ENCODE measurements at places on chromosomes 1 and 21.

- DNase-seq, result no peak
These were observed 14.5 kb downstream of the SCYL3 start for GRCh38 chr1:169879034-169879840.

DNA sequence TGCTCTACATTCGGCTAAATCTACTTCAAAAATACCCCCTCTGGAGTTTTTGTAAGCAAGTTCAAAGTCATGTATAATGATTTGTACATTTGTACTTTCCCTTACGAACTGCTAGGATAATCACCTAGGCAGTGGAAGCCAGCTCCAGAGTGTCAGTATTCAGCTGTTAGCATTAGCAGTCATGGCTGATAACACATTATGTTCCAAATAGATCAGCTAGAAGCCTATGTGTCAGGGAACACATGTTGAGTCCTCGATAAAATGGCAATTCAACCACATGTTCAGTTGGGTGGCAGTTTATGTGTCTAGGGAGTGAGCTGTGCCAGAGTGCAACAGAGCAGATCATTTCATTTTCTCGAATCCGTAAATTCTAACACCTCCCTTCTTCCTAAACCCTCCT is 65.8 kb upstream of the KRTAP11-1 start:
- no peak for DNase-seq

DNA sequence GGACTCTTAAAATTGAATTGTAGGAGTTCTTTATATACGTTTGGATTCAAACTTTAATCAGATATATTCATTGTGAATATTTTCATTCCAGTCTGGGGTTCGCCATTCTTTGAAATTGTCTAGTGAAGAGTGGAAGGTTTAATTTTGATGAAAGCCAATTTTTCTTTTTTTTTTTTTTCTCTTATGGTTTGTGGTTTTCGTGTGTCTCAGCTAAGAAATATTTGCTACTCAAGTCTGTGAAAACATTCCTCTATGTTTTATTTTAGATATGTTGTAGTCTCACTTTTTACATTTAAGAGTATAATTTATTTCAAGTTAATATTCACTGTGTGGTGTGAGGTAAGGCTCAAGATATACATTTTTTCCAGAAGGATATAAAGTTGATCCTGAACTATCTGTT is 220.5 kb downstream of the KCNT2 start:
- DNase-seq, result no peak

- DNase-seq, result no peak
These were observed 62.8 kb downstream of the XCL2 start for GRCh38 chr1:168480997-168481396.

DNA sequence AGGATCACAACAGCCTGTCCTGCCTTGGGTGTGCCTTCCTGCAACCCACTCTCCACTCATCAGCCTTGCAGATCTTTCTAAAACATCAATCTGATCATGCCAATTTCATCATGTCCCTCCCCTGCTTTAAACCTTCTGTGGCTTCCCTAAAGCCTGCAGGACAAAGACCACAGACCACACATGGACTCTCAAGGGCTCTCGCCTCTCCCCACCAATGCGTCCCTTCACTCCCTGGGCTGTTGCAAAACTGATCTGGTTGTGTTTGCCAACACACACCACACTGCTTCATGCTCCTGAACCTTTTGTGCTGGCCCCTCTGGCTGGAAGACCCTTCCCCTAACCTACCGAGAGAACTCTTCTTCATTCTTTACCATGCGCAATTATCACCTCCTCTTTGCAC is 72.4 kb downstream of the ITPKB start:
- DNase-seq, result no peak

- DNase-seq, result no peak
These were observed 190.3 kb downstream of the VPS13D start for GRCh38 chr1:12420171-12420570.

DNA sequence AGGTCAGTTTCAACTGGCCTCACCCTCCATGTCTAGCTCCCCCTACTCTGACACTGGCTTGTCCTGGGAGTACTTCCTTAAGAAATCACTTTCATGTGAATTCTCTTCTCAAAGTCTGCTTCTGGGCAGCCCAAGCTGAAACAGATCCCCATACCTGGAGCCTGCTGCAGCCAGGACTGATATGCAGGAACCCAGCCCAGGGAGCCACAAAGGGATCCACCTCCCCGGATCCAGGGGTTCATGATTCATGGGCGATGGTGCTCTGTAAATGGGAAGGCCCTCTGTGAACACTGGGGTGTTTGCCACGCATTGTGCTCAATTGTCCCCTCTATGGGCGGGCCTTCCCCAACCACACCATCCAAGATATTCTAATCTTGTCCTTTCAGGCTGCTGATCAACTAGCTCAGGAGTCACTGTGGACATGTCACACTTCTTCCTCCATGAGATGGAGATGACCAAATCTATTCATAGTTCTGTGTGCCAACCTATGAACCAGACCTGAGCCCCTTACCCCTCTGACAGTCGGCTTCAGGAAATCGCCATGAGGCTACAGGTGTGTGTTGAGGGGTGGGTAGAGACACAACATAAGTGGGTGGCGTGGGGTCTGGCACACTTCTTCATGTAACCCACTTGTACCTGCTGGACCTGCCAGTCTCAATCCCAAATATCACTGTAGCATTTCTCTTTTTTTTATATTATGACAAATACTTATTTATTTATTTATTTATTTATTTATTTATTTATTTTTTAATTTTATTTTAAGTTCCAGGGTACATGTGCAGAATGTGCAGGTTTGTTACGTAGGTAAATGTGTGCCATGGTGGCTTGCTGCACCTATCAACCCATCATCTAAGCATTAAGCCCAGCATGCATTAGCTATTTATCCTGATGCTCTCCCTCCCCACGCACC is 41.8 kb downstream of the RUNX3 start:
- DNase-seq, result no peak

- no peak for DNase-seq
These were observed 213.6 kb downstream of the CENPF start for GRCh38 chr1:214816603-214817002.

DNA sequence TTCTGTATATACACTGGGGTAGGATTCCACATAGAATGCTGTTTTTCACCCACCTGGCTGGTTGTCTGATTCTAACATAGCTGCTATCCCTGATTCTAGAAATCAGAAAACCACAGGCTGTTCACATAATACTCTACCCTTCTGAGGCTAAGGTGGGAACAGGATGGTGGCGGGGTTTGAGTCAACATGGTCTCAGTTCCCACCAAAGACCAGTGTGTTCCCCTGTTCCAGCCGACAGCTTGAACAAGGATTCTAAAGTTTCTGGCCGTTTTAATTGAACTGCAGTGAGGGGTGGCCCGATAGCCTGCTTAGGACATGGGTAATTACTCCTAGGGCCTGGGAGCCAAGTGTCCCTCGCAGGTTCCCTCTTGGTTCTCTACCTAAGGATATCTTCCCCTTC is 38.4 kb downstream of the PEX14 start:
- DNase-seq, result no peak

DNA sequence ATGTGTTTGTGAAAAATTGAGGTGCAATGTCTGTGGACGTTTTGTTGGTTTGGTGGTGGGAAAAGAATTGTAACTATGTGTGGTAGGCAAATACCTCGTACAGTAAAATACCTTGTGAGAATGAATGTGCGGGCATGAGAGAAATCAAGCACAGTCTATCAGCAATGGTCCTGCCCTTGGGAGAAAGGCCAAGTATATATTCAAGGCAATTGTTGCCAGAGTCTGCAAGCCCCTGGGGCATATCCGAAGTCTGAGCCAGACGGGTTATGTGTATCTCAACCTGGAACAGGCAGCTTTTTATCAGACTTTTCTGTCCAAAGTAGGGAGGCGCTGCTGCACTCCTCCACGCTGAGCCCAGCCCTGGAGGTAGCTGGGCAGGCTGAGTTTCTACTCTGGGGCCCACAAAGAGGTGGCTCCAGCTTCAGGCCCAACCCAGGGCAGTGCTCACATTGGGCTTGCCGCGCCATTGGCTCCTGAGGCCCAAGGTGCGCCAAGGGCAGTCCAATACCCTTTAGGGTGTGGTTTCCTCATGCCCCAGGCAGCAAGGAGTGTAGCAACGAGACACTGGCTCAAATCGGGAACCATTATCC is 9.4 kb upstream of the GNL2 start:
- DNase-seq, result no peak

- no peak for DNase-seq
These were observed 70.8 kb upstream of the PRKACB start for GRCh38 chr1:84073266-84073665.

GRCh38 chr21:34284666-34285065 is 79.1 kb upstream of the KCNE2 start:
- no peak for DNase-seq

DNA sequence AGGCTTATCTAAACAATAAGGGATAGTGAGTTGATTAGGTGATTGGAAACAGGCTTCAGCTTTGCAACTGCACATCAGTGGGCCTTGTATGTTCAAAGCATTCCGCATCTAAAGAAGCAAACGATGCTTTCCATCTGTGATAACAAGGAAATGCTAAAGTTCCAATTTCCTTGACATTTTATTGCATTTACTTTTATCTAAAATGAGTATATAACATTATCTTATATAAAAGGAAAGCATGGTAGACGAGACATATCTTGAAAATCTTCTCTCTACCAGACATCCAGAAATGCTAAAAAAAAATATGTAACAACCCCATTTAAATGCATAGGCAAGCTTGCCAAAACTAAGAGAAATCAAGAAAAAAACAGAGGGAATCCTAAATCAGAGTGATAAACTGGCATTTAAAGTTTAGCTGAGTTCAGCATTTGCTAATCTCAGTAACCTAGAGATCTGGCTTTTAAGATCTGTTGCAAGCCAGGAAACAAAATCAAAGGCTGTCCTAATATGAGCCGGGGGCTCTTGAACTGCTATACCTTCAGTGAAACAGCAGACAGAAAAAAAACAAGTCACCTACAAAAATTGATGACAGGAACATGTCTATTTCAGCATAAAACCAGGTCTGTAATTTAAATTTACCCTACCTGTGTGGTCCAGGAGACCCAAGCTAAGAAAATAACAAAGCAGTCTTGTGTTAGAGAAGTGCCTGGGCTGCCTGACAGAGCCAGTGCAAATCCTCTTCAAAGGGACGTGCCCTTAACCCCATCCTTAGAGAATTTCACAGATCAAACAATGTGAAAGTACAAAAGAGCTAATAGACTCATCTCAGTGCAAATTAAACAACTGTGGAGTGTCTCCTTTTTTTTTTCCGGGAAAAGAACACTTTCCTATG is 3.1 kb upstream of the RGS13 start:
- DNase-seq, result no peak

DNA sequence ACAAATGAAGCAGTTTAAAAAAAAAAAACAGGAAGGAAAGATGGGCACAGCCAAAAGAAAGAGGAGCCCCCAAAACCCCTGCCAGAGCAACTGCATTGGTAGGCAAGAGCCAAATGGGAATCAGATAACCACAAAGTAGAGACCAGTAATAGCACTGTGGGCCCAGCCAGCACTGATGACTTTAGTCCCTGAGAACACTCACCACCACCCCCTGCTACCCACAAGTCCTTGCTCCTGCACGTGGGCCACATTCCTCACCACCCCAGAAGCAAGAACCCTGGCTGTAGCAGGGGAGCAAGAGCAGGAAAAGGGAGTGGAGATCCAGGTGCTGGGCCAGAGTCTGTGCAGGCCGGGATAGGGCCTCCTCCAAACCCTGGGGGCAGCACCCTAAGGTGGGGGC is 86.1 kb downstream of the RRAGC start:
- no peak for DNase-seq

DNA sequence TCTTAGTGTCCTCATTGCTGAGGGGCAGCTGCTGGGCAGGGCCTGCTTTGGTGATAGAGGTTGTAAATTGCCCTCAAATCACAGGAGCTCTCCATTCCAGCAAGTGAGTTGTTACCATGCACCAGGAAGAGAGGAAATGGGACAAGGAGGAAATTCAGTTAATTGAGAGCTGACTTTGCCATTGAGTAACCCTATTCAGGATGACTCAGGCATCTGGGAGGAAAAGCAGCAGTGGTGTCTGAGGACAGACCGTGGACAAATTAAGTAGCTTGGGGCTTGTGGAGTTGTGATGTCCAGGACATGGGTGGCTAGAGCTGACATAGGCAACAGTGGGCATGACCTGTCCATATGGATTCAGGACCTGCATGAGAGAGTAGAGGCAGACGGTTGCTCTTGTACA is 5.9 kb downstream of the ARHGEF10L start:
- no peak for DNase-seq

GRCh38 chr1:151131701-151132334 is 14.6 kb downstream of the SEMA6C start:
- no peak for DNase-seq

DNA sequence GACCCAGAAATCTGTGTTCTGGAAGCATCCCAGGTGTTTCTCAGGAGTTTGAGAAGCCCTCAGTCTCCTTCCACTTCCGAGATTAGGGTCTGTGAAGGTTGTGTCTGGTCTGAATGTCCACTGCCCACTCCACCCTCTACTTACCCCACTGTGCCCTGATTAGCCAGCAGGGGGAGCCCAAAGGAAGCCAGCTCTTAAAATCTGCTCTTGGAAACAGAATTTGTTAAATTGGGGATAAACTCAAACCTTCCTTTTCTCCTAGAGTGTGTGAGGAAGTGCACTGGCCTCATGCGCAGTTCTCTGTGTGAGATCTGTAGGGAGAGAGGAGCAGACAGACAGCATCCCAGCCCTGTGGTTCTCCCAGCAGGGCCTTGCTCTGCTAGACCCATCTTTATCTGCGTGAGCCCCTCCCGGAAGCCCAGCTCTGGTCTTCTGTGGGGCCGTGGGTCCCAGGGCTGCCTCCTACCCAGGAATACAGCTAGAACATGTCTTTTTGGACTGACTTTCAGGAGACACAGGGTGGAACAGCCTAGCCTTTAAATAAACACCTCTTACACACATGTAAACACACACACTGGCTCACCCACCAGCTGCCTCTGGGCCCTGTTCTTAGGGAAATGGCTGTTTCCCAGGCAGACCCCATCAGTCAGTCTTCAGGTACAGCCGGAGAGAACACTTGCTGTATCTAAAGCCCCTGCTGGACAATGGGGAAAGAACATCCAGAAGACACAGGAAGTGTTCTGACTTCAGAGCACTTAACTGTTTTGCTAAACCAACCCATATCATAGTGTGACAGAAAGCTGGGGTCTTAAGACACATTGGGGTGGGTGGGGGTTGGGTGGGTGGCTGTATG is 52.2 kb downstream of the SMYD2 start:
- peak; percentile 33 for DNase-seq

DNA sequence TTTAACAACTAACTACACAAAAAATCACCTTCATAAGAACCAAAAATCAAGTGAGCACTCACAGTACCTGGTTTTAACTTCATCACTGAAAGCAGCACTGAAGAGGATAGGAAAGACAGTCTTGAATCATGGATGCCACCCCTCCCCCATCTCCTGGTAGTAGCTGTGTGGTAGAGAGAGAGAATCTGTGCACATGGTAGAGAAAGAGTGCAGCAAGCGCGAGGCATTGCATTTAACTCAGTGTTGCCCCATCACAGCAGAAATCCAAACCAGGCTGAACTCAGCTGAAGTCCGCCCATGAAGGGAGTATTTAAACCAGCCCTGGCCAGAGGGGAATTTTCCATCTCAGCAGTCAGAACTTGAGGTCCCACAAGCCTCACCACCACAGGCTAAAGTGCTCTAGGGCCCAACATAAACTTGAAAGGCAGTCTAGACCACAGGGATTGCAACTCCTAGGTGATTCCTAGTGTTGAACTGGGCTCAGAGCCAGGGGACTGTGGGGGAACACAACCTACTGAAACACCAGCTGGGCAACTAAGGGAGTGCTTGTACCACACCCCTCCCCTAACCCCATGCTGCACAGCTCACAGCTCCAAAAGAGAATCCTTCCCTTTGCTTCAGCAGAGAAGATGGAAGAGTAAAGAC is 38.4 kb downstream of the VAV3 start:
- DNase-seq, result peak; percentile 42
